CD4-positive, alpha-beta T cell treated with Interleukin-17A for 4 hours (primary cell): ENCODE measurements at places on chromosomes 12 and 14.

GRCh38 chr12:106816231-106816630 lies 41.7 kb downstream of the RIC8B start:
- no peak for DNase-seq

DNA sequence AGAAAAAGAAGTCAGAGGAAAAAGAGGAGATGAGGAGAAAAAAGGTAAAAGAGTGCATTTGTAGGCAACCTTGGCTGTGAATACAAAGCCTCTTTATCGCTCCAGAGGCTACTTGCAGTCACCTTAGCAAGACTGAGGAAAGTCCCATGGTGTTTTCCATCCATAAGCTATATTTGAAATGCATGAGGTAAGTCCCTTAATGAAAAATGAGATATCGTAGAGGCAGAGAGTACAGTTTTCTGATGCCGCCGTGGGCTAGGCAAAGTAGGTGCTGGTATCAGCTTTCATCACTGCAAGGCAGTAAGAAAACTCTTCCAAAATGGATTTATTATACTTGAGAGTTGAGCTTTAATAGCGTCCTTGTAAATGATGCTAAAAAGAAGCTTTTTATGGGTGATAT lies 186.8 kb downstream of the ASCL1 start:
- no peak for DNase-seq

DNA sequence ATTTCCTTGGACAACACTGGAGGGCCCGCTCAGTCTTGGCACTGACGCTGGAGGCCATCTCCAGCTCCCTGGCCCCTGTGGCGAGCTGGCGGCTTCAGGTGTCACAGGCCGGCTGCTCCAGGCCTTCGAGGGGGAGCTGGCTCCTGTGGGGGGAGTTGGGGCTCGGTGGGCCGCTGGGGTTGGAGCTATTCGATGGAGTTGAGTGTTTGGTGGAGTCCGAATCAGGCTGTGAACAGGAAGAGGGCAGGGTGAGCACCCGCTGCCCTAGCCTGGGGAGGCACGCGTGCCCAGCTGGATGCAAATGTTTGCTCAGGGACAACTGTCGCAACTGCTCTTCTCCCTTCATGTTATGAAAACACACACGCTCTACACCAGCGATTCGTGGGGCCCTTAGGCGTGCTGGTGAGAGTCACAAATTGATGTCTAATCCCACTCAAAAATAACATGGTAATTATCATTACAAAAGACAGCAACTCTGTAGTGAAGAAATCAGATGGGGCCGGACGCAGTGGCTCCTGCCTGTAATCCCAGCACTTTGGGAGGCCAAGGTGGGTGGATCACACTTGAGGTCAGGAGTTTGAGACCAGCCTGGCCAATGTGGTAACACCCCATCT lies 11.3 kb downstream of the AMN start:
- DNase-seq: no peak

DNA sequence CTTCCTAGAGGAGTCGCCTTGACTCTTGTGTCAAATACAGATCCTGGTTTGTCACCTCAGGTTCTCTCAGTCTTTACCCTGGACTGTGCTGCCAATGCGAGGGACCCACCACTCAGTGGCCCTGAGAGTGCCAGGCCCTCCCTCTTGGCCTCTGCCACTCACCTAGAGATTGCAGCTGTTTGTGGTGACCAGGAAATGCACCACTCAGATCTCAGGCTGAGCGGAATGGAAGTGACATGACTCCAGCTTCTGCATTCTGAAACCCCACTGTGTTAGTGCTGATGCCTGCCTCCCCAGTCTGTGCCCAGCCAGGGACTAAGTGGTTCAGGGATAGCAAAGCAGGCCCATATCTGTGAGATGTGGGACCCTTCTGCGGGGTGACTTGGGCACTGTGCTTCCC lies 27.8 kb upstream of the NEDD1 start:
- DNase-seq: no peak

DNA sequence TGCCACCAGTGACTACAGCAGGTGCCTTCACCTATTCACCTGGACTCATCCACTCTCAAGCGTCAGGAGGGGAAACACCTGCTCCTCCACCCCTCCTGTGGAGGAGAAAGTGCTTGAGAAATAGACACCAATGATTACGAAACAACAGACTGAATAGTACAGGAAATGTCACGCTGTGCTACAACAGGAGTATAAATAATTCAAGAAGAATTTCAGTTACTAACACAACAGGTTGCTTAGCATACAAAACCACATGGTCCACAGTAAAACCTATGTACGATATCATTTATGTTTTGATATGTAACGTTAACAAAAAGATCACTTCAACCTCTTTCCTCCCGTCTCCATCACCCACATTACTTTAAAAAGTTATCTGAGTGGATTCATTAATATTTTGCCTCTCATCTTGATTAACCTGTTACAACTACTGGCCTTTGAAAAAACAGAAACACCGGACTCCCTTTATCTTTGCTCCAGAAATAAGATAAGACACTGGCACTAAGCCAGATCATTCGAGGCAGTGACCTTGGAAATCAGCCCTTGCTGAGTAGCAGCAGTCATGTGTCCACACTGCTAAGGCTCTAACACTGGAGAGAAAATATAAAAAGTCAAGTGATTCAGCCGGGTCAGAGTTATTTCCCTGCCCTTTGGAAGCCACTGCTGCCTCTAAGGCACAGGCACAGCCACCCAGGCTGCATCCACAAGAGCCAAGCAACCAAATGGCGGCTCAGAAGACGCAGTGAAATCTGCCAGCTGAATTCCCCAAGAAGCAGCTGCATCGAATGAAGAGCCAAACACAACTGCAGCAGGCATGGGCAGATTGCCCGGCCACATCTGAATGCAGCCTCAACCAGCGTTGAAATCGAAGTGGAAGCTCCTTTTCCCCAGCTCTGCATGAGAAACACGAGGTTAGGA lies 40.9 kb downstream of the NT5DC3 start:
- DNase-seq: no peak

DNA sequence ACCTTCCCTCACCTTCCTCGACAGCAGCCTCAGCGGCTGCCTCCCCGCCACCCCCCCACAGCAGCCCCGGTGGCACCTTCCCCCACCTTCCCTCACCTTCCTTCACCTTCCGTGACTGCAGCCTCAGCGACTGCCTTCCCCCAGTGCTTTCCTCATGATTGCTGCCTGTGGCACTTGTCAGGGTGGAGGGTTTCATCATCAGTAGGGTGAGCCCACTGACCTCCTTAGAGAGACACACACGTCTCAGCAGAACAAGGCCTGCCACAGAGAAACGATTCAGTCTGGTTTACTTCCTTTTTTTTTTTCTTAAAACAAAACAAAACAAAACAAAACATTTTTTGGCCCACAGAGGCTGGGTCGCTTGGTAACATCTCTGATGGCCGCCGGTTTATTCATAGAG lies 75.0 kb downstream of the EP400 start:
- no peak for DNase-seq

DNA sequence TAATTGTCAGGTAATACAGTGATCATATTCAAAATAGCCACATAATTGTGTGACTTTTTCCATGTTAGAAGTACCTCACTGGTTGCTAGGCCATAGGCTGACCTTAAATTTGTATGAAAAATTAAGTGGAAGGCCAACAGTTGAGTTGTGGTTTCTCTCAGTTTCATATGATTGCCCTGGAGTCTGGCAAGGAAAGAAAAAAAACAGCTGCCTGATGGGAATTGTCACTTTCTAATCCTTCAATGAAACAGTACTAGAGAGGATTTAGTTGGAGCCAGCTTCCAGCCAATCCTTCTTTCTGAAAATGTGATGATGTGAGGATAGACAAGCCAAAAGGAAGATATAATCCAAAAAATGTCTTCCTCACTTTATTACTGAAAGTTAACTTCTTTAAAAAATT lies 113.6 kb downstream of the ALX1 start:
- no peak for DNase-seq

- no peak for DNase-seq
These were observed 231.2 kb upstream of the DCN start for GRCh38 chr12:91413581-91414546.

DNA sequence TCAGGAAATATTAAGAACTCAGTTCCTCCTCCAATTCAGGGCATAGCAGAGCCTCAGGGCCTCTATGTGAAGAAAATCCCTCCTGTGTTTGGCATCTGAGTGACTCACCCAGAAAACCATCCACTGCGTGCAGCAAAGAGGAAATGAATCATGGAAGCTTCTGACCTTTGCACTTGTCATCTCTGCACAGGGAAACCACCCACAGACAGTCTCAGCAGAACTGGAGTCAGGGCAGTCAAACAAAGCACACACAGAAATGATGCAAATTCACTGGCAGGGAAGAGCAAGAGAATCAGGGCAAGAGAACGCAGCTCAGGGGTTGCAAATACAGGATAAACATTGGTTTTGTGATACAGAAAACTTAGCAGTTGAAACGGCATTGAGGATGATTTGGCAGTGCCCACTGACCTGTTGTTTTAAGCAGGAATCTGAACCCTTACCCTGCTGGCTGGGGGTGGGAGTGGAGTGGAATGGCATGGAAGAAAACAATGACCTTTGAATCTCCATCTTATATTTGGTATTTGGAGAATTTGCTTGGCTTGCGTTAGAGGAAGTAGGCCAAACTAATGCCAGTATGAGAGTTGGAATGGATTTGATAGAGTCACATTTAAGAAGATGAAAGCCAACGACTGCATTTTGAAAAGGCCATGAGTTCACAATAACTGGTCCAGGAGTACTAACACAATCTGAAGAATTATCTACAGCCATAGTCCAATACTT lies 53.5 kb downstream of the PHLDA1 start:
- peak; percentile 77 for DNase-seq

DNA sequence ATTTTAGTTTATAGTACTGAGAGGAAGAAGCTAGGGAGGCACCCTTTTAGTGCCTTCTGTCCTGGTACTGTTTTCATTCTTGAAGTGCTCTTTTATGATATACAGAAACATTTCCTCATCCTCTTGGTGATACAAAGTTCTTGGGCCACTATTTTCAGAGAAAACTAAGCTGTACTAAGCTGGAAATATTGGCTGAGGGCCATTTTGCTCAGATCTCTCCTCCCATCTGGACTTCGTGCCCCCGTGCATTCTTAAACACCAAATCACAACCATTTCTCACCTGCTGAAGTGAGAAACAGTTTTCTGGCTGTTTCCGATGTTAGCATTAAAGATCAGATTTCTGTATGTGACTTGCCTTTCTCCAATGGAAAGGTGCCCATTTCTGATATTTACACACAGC lies 158.9 kb downstream of the FBXL14 start:
- DNase-seq: no peak

DNA sequence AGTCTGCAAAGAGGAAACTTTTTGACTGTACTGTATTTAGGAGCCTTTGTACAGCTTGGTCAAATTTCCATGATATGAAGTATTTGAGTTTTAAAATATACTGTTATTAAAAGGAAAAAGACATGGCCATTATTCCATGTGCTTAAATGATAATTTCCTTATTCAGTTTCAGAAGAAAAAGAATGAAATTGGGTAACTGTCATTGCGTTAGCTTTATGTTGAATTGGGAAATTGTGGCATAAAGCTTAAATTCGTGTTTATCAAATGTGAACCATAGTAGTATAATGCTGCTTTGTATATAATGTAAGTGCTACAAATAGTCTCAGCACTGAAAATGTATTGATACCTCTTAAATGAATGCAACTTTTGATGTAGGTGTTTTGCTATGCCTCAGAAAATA lies 64.9 kb downstream of the ETNK1 start:
- no peak for DNase-seq

DNA sequence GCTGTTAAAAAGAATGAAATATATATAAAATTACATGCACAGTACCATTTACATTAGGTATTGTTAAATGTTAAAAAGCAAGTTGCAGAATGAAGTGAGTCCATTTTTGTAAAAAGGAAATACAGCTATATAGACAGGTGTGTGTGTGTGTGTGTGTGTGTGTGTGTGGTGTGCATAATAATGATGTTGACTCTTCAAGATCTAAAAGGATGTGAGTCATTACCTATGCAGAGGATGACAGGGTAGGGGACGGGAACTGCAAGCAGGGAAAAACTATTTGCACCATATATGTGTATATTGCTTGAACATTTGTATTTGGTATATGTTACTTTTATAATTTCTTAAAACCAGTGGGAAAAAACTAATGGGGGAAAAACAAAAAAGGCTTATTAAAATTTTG lies 3.1 kb downstream of the C14orf39 start:
- DNase-seq: no peak

DNA sequence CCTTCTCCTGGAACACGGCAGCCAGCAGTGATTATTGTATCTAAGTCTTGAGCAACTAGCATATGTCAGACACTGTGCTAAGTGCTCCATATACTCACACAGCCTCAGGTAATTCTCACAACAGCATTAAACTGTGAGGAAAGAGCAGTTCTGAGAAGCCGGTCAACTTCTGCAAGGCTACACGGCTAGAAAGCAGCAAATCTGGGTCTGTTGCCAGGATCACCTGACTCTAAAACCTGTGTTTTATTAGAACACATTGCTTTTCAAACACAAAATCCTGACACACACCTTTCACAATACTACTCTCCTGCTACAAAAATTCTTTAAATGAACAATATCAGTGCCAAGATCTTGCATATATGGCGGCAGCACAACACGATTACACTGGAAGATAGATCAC lies 49.8 kb upstream of the CRACR2A start:
- no peak for DNase-seq

GRCh38 chr12:68356060-68356695 lies 24.0 kb upstream of the MDM1 start:
- DNase-seq: no peak

GRCh38 chr14:74945261-74945851 lies 10.0 kb downstream of the PGF start:
- peak; percentile 31 for DNase-seq

DNA sequence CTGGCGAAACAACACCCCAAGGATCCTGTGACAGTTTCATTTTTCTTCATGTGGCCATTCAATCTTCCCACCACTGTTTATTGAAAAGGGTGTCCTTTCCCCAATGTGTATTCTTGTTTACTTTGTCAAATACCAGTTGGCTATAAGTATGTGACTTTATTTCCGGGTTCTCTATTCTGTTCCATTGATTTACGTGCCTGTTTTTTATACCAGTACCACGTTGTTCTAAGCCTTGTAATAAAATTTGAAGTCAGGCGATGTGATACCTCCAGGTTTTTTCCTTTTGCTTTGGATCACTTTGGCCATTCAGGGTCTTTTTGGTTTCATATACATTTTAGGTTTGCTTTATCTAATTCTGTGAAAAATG lies 9.1 kb upstream of the MGAT4C start:
- DNase-seq: no peak

DNA sequence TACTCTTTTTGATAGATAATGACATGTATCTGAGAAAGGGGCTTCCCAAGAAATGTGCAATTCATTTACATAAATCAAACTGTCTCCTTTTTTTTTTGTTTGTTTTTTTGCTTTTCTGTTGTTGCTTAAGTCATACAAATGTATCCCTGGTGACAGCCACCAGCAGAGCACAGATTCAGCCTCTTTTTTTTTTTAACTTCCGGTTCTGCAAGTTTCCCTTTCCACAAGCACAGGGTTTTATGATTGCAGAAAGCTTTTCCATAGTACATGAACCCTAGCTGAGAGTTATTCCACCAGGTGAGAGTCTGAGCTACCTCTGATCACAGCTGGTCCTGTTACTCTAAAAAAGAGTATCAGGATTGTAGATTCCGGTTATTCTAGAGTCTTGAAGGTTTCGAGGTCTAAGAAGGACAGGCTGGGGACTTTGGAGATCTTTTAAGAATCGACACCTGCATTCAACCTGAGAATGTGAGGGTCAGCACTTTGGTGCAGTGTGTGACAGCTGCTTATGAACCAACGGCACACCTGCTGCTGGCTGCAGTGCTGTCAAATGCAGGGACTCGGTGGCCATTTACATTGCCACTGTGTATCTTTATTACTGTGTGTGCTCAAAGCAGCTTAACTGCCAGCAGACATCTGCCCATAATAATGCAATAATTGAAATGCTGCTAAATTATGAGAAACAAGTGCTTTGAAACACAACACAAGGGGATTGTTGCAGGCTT lies 551.7 kb downstream of the NRXN3 start:
- DNase-seq: no peak

- no peak for DNase-seq
These were observed 429.4 kb downstream of the ZFP36L1 start for GRCh38 chr14:68363466-68363842.
